ENCODE measurements at places on chromosomes 2 and 18.

DNA sequence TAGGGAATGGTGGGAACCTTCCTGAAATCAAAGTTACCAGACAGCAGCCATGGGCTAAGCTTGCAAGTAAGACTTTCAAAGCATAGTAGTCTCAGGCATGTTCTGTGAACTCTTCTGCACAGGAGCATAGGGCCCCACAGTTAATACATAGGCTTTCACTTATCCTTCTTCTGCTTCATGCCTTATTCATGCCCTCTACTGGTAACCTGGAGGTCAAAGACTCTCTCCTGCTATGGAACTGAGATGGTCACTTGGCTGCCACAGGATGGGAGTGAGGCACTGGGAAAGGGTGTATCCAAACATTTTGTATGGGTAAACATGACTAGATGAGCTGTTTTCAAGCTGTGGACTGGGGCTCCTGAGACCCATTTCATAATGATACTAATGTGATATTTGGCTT lies 49.1 kb upstream of the ZNF638 start:
- DNase-seq, result no peak

DNA sequence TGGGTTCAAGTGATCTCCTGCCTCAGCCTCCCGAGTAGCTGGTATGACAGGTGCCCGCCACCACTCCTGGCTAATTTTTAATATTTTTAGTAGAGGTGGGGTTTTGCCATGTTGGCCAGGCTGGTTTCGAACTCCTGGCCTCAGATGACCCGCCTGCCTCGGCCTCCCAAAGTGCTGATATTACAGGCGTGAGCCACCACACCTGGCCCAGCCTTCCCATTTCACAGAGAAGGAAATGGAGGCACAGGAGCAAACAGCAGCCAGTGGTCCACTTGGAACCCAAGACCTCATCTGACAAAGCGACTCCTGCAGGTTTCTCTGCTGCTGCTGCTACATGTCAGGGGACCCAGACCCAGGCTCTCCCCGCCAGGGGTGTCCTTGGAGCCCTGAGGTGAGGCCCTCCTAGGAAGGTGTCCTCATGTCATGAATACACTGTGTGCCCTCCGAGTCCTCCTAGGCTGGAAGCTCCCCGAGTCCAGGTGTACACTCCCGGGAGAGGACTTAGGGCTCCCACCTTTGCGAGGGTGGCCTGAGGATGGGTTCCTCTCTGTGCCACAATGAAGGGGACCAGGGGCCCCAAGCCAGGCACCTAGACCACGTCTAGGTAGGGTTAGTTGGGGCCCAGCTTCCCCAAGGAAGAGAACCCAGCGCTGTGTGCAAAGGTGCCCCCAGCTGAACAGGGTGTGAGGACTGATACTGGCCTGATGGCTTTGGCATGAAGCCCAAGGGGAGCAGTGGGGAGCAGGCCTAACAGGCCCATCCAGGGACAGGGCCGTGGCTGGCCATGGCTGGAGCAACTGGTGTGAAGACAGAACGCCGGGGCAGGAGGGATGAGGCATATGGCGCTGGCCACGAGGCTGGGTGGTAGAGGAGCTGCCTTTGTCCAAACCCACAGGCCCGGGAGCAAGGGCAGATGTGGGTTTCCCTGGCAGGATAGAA lies 56.1 kb downstream of the HS6ST1 start:
- no peak for DNase-seq

GRCh38 chr18:422966-423365 lies 77.5 kb downstream of the COLEC12 start:
- DNase-seq, result no peak

DNA sequence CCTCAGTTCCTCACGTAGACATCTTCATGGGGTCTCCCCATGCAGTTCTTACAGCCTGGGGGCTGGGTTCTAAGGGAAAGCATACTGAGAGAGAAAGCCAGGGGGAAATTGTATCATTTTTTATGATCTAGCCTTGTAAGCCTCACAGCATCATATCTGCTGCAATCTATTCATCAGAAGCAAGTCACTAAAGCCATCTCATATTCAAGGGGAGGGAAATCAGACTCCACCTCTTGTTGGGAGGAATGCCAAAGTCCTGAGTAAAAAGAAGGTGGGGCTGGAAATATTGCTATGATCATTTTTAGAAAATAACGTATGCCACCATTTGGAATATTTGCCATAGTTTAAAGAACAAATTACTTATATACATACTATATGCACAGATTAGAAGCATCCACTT lies 304.6 kb downstream of the TXNL1 start:
- DNase-seq, result no peak

DNA sequence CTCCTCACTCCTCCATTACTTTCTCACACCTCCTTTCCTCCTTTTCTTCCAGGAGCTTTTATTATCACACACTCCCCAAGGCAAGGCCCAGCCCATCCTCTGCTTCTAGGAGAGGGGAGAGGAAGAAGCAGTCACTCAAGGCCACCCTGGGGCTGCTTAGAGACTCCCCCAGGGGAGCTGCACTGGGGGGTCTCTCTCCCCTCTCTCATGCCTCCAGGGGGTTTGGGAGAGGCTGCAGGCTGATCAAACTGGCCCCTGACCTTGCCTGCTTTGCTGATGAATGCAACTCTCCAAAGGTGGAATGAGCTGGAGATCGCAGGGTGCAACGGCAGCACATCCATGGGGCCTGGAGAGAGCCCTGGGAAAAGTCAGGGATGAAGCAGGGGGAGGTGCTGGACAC lies 216.9 kb downstream of the CELF4 start:
- no peak for DNase-seq

- DNase-seq, result no peak
Measured at GRCh38 chr2:177093371-177093770, 119.2 kb upstream of the HNRNPA3 start.

DNA sequence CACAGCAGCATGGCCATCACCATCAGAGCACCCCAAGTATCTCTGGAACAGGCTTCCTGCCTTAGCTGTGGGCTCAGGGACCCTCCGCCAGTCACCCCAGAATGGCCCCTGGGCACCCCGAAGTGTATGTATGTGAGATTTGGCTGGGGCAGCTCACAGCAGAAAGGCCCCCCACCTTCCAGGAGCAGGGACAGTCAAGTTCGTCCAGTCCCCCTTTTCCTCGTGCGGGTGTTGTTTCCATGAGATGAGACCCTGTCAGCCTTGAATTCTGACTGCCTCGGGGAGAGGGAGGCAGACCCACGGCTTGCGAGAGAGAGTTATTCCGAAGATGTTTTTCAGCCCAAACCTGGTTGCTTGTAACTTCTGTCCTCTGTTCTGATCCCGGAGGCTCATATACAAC lies 290.9 kb upstream of the HDAC4 start:
- no peak for DNase-seq

GRCh38 chr18:76161983-76162382 lies 333.1 kb downstream of the ZNF516 start:
- no peak for DNase-seq

DNA sequence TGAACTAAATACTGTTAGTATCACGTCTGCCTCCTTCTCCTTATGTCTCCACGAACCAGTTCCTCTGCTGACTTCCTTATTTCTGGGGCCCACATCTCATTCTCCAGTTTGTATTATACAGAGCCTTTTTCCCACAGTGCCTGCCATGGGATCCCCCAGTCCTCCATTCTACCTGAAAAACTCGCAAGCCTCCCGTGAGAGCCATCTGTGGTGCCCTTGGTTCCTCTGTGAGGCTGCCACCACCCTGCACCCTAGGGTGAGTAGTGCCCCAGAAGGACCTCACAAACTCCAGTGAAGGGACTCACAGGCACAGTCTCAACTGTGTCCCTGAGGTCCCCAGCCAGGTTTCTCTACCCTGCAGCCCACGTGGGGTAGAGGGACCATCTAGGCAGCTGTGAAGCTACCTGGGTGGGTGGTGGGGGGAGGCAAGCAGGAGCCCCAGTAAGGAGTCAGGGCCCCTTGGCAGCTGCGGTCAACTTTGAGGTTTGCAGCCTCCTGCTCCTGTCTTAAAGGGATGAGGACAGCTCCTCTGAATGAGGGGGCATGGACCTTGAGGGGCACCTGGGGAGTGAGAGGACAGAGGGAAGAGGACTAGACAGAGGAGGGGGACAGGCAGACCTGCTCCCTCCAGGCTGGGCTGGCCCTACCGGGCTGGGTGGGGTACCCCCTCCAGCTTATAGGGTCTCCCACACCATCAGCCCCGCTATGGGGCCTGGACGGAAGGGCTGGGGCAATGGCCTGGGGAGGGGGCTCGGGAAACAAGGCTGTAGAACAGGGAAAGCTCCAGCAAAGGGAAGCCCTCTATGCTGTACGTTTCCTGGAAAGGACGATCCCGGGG lies 1.0 kb downstream of the PSTPIP2 start:
- no peak for DNase-seq

GRCh38 chr2:106745468-106745867 lies 140.5 kb downstream of the ST6GAL2 start:
- DNase-seq, result no peak

GRCh38 chr2:113232740-113233139 lies 46.0 kb downstream of the PAX8 start:
- no peak for DNase-seq

- peak; percentile 72 for DNase-seq
Measured at GRCh38 chr18:47204908-47205522, 28.9 kb upstream of the IER3IP1 start.

- DNase-seq, result peak; percentile 22
Measured at GRCh38 chr2:10668402-10669012, 21.3 kb downstream of the NOL10 start.

- no peak for DNase-seq
Measured at GRCh38 chr2:18932853-18933252, 343.5 kb upstream of the NT5C1B start.

DNA sequence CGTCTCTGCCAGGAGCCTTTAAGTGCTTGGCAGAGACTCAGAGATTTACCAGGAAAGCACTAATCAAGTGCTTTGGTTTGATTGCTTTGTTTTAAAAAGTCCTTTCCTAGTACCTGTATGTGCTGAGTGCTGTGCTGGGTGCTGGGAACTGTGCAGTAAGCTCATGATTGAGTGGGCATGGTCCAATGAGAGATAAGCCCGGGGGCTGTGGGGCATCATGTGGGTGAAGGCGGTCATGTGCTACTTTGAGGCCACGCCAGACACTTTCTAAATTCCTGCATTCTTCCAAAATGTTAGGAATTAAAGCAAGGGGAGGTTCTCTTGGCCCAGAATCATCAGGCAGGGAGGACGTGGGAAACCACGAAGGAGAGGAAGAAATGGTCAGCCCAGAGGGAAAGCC lies 109.0 kb downstream of the ACAA2 start:
- no peak for DNase-seq

- no peak for DNase-seq
Measured at GRCh38 chr18:72470391-72470790, 73.8 kb downstream of the CBLN2 start.

- DNase-seq, result no peak
Measured at GRCh38 chr2:204725693-204726360, 180.6 kb downstream of the PARD3B start.

DNA sequence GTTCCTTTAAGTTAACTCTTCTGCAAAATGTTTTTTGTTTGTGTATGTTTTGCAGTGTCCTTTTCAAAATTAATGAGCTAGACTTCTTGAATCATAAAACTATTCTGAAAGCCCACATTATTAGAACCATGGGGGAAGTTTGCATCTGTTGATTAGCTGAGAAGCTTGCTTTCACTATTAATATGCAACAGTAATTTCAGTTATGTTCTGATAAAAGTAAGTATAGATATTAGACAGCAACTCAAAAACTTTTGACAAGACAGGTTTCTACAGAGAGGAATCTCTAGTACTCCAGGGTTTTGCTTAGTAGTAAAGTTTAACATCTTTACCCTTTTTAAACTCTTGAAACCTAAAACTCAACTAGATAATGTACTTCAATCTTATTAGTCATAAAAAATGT lies 147.8 kb downstream of the UBE2E3 start:
- DNase-seq, result no peak

DNA sequence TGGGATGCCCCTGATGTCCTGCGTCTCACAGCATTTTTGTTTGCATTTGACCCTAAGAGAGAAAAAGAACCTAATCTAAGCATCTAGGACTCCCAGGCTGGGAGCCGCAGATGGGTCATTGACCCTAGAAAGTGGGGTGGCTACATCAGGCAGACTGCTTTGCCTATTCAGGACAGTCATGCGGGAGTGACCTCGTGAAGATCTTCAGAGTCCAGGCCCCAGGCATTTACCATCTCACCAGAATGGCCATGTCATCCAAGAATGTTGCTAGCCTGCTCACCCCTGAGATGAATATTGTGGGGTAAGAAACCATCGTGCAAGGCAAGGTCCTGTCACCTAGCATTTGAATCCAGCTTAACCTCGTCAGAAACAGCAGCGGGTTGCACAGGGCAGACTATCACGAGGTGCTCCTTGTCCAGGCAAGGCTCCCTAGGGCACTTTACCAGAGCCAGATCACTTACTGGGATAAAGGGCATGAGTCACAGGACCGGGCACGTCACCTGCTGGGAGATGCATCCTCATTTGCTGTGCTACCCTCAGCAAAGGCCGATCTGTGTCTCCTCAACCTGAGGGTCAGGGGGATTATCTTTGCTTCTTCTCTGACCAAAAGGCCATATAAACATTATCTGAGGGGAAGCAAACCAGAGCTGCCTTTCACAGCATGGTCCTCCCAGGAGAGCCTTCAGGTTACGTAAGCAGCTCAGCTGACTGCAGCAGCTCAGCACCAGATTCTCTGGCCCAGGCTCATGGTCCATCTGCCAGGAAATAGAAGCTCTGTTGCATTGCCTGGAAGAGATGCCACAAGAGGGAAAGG lies 162.3 kb downstream of the ACKR3 start:
- no peak for DNase-seq

- peak; percentile 93 for DNase-seq
Measured at GRCh38 chr2:73112913-73113854, at the start of gene RAB11FIP5. Gene RAB11FIP5, minus strand, starts transcription at chr2:73112948. Its CDS starts 171 bp downstream, at chr2:73112777.

DNA sequence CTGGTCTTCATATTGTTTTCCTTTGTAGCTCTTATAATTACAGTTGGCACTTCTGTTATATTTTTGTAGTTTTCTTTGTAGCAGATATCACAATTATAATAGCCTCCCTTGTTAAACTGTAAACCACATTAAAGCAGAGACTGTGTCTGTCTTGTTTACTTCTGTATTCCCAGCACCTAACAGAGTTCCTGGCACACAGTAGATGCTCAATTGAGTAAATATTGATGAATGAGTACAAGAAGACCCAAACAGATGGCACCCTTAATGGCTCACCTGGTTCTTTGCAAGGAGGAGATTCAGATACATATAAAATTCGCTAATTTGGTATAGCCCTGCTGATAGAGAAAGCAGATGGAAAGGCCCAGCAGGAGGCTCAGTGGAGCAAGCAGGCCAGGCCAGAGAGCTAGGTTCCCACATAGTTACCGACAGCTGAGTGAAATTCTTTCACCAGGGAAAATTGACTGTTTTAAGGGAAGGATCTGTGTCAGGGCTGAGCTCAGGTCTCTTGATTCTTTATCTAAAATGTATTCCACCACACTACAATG lies 120.1 kb downstream of the NUP35 start:
- DNase-seq, result peak; percentile 26

DNA sequence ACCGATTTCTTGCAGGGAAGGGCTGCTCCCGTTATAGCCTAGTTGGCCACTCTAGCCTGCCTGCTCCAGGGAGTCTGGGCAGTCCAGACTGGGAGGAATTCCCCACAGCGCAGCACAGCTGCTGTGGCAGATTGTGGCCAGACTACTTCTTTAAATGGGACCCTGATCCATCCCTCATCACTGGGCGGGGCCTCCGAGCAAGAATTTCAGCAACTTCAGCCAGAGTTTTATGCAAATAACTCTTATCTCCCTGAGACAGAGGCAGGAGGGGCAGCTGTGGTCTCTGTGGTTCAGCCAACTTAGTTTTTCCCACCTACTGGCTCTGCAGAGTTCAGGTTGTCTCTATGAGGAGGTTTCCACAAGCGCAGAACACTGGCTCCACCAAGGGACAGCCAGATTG lies 1583.2 kb downstream of the SUCLG1 start:
- DNase-seq, result no peak

- no peak for DNase-seq
Measured at GRCh38 chr2:70255637-70256314, 2.2 kb upstream of the PCYOX1 start.

GRCh38 chr2:36785179-36785795 lies 88.8 kb downstream of the VIT start:
- peak; percentile 88 for DNase-seq
